ENCODE measurements at places on chromosomes 1 and 21.

- no peak for DNase-seq
These were observed 264.9 kb upstream of the NR5A2 start for GRCh38 chr1:199762572-199762971.

- DNase-seq = no peak
These were observed 1.5 kb downstream of the TRIM62 start for GRCh38 chr1:33180226-33180910.

- no peak for DNase-seq
These were observed 198.0 kb downstream of the HUNK start for GRCh38 chr21:32070676-32071330.

DNA sequence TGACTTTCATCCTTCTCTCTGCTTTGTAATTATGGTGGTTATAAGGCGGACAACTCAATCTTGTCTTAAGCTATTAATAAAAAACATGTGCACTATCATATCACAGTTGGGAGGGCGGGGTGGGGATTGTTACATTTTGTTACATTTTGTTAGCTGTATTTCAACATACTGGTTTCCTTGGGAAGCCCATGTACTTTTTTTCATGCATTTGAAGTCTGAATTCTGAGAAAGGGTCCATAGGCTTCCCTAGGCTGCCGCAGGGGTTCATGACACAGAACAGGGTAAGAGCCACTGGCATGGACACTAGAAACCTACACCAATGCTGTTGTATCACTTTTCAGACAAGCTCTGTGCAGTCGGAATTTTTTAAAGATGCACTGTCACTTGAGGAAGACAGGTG, 178.8 kb downstream of the ETS2 start:
- DNase-seq = peak; percentile 43

All from fibroblast of skin of left quadriceps (primary cell).